ENCODE measurements at places on chromosomes 1 and 21.

- DNase-seq = no peak
Measured at GRCh38 chr1:26890467-26890796, 349 bp upstream of the GPN2 start.

- DNase-seq = no peak
Measured at GRCh38 chr21:31573217-31573616, 86.3 kb upstream of the SOD1 start.

- no peak for DNase-seq
Measured at GRCh38 chr1:42144711-42145388, 8.4 kb upstream of the GUCA2B start.

GRCh38 chr1:110136911-110137310 lies 13.4 kb upstream of the SLC6A17 start:
- no peak for DNase-seq

GRCh38 chr1:214492401-214493075 lies 58.9 kb downstream of the PTPN14 start:
- no peak for DNase-seq

DNA sequence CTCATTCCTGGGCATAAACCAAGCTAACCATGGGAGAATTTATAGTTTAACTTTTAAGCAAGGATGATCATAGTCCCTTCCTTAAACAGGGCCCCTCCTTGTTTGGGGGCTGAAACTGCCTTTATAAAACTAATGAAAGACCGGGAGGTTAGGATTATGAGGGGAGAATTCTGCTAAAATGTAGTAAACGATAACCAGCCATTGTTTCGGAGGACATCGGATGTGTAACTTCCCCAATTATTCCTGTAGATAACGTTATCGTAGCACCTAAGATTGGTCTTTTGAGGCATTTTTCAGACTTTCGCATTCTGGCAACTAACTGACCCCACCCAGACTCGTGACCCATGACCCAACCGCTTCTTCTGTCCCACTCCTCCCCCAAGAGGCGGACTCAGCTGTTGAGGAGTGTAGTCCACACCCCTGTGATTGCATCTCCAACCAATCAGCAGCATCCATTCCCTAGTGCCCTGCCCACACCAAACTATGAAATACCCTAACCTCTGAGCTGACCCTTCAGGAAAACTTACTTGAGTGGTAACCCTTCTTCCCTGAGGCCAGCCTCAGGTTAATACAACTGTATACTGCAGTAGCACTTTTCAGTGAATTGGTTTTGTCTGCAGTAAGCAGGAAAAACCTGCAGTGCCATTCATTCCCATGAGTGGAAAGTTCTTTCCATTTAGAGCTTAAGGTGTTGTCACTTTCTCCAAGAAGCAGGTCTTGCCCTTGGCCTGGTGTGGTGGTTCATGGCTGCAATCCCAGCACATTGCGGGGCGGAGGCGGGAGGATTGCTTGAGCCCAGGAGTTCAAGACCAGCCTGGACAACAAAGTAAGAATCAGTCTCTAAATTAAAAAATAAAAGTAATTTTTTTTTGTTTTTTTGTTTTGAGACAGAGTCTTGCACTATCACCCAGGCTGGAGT lies 823 bp upstream of the SYF2 start:
- peak; percentile 59 for DNase-seq
